Activated CD8-positive, alpha-beta memory T cell treated with anti-CD3 and anti-CD28 coated beads for 1 hour (primary cell): ENCODE measurements at places on chromosomes 6 and 20.

- DNase-seq, result no peak
Observed at GRCh38 chr6:135811170-135811569, 40.3 kb upstream of the PDE7B start.

GRCh38 chr6:155256122-155256795 is 7.6 kb upstream of the CLDN20 start:
- no peak for DNase-seq

- no peak for DNase-seq
Observed at GRCh38 chr6:46393940-46394337, 97.3 kb downstream of the RCAN2 start.

GRCh38 chr6:46103441-46104115 is 26.2 kb upstream of the ENPP4 start:
- DNase-seq, result no peak

DNA sequence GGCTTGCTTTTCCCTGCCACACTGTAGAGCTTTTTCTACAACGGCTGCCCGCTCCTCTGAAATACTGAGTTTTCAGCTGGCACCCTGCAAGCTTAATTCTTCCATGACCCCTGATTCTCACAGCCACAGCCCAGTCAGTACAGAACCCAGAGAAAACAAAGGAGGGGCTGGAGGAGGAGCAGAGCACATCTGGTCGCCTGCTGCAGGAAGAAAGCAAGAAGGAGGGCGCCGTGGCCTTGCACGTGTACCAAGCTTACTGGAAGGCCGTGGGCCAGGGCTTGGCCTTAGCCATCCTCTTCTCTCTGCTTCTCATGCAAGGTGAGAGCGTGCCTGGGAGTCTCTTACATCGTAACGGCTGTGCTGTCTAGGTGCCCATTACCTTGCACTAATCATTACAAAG is 11.3 kb downstream of the DLK2 start:
- no peak for DNase-seq

DNA sequence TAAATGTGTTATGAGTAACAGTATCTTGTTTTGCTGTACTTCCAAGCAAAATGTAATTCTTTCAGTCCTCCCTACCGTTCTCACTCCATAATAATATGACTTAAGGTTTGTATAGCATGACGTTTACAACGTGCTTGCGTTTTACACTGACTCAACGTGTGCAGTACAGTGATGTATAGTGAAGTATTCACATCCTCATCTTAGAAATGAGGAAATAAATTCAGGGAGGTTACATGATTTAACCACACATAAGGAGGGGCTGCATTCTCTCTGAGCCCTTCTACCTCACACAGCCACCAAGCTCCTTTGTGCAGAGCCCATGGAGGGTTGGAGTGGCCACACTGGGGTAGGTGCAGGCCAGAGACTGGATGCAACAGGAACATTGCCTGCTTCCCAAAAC is 164.5 kb downstream of the MTHFD1L start:
- DNase-seq, result no peak

GRCh38 chr6:85644279-85644762 is 1.6 kb upstream of the SYNCRIP start:
- no peak for DNase-seq

- no peak for DNase-seq
Observed at GRCh38 chr6:119112812-119113530, 34.5 kb upstream of the FAM184A start.

DNA sequence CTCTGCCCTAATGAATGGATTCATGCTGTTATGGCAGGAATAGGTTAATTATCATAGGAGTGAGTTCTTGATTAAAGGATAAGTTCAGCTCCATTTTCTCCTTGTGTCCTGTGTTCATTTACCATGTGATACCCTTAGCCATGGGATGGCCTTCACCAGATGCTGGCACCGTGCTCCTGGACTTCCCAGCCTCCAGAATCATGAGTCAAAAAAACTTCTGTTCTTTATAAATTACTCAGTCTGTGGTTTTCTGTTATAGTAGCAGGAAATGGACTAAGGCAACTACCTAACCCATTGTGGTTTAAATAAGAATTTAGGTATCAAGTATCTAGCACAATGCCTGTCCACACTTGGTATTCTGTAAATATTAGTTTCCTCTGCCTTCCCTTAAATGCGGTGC is 223.5 kb downstream of the MEI4 start:
- no peak for DNase-seq

GRCh38 chr6:12931639-12932038 is 215.1 kb downstream of the PHACTR1 start:
- DNase-seq, result no peak

- no peak for DNase-seq
Observed at GRCh38 chr6:2166717-2167116, 78.7 kb downstream of the GMDS start.

- DNase-seq, result no peak
Observed at GRCh38 chr20:19304886-19305415, 92.5 kb downstream of the SLC24A3 start.

- no peak for DNase-seq
Observed at GRCh38 chr6:37700620-37700973, 2.9 kb upstream of the MDGA1 start.

GRCh38 chr6:10598084-10598960 is 77.2 kb downstream of the GCNT2 start:
- no peak for DNase-seq

DNA sequence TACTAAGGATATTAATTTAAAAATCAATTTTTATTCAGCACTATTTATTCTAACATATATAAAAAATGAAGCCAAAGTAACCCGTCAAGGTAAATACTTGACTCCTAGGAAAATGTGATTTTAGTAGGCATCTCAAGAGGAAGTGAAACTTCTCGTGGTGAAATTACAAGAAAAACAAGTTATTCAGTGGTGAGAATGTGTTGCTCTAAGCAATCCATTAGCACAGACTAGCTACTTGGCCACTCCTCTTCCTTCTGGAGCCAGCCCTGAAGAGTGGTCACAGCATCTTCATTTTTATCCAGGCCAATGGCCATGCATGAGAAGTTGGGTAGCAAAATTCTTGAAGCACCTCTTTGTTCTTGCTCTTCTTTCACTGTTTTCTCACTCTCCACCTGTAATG is 40.4 kb upstream of the GFRAL start:
- no peak for DNase-seq

GRCh38 chr6:126422912-126423311 is 83.0 kb downstream of the CENPW start:
- DNase-seq, result no peak

- DNase-seq, result no peak
Observed at GRCh38 chr20:46604551-46605133, 46.6 kb downstream of the SLC13A3 start.

GRCh38 chr6:124870611-124871459 is 91.4 kb upstream of the RNF217 start:
- no peak for DNase-seq

- DNase-seq, result no peak
Observed at GRCh38 chr20:56422824-56423189, 10.7 kb downstream of the CASS4 start.

DNA sequence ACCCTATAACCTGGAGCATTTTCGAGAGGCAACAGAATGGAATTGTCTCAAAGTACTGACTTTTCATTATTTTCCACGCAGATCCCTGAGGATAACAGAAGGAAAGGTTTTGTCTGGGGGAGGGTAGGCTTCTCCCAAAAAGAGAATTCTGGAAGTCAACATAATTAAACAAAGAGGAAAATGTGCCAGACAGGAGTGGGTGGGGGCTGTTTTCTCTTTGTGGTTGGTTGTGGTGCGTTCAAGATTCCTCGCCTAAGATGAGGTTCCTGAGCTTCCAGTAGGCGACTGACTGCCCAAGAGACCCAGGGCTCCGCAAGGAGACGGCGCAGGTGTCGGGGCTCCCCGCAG is 70.4 kb downstream of the SOX4 start:
- DNase-seq, result no peak

- DNase-seq, result no peak
Observed at GRCh38 chr6:23154159-23154558, 584.8 kb downstream of the HDGFL1 start.

DNA sequence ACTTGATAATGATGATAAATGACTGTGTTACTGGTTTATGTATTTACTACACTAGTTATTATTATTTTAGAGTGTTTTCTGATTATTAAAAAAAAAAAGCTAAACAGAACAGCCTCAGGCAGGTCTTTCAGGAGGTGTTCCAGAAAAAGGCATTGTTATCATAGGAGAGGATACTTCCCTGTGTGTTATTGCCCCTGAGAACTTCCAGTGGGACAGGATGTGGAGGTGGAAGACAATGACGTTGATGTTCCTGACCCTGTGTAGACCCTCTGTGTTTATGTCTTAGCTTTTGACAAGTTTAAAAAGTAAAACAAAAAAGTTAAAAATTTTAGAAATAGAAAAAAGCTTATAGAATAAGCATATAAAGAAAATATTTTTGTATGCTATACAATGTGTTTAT is 49.1 kb downstream of the NCOA7 start:
- no peak for DNase-seq

- DNase-seq, result no peak
Observed at GRCh38 chr6:170583756-170584180, 669 bp downstream of the PDCD2 start.

GRCh38 chr20:24684956-24685691 is 215.7 kb downstream of the SYNDIG1 start:
- DNase-seq, result no peak

DNA sequence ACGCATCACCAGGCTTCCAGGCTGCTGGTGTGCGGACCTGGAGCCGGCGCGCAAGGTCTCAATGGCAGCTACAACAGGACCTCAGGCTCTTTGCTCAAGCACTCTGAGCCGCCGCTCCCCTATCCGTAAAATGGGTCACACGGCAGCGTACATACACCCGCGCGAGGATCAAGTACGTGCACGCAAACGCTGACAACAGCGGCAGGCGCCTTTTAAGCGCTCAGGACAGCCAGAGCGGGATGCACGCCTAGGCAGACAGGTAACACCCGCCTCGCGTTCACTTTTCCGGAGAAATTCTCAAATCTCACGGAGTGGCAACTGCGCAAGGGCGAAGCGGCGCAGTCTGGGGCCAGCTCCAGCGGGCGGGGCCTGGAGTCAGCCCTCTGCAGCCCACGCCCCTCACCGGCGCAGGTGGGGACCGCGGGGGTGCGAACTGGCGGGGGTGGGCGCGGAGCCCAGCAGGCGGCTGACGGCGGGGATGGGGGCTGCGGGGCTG is 535 bp downstream of the EXOC2 start:
- DNase-seq, result peak; percentile 34

DNA sequence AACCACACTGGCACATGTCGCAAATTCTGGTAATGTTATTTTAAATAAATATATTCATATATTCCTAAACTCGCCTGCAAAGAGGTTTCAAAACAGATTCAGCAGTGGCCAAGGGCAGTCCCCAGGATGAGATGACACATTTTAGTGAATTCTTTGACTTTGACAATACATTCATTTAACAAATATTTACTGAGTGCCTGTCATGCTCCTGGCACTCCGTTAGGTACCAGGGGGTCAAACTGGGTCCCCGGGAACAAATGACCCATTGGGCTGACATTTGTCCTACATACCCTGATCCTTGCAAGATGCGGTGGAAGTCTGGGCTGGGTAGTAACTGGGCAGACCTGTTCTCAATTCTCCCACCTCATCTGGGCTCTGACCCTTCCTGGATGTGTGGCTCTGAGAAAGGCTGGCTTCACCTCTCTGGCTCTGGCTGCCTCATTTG is 74.9 kb downstream of the FYN start:
- DNase-seq, result no peak

GRCh38 chr6:3819161-3820110 is 29.7 kb upstream of the FAM50B start:
- no peak for DNase-seq

- DNase-seq, result no peak
Observed at GRCh38 chr20:49569411-49570115, 1.6 kb upstream of the PTGIS start.

DNA sequence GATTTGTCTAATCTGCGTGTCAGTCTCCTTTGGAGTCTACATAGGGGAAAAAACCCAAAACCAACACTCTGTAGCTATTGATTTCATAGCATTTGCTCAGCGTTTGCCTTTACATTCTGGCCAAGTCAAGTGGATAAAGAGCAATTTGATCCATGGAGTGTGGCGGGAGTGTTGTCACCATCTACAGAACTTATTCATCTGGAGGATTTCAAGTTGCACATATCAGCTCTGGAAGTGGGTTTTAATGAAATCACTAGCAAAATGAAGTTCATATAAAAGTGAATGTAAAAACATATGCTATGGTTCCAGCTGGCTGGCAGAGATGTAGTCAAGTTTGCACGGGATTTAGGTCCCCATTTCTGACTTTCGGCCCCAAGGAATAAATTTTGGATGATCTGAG is 219.7 kb upstream of the SUPT3H start:
- no peak for DNase-seq

DNA sequence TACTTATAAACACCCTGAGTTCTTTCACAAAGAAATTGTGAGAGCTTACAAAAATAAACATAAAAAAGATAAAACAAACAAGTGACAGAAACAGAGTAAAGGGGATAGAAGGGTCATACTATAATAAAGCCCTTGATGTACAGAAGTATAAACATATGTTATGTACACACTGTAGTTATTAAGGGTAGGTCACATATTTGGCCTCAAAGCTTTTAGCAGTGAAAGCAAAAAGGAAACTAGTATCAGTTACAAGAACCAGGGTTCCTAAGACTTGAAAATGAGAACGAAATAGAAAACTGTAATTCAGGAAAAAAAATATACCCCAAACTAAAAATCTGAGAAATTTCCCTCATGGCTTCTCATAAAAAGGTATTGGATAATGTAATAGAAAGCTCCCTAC is 380.6 kb downstream of the HDGFL1 start:
- DNase-seq, result no peak

DNA sequence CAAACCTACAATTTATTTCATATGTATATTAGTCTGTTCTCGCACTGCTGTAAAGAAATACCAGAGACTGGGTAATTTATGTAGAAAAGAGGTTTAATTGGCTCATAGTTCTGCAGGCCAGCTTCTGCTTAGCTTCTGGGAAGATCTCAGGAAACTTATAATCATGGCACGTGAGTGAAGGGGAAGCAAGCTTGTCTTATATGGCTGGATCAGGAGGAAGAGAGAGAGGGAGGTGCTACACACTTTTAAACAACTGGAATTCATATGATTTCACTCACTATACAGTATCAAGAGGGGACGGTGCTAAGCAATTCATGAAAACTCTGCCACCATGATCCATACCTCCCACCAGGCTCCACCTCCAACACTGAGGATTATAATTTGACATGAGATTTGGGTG is 29.9 kb downstream of the PHACTR2 start:
- DNase-seq, result no peak

- DNase-seq, result no peak
Observed at GRCh38 chr20:57128044-57128757, 138.2 kb downstream of the BMP7 start.
